GM18507 (cell line): ENCODE measurements at places on chromosomes 16 and 17.

GRCh38 chr16:642189-643049 is 791 bp downstream of the MCRIP2 start:
- DNase-seq: peak; percentile 45

DNA sequence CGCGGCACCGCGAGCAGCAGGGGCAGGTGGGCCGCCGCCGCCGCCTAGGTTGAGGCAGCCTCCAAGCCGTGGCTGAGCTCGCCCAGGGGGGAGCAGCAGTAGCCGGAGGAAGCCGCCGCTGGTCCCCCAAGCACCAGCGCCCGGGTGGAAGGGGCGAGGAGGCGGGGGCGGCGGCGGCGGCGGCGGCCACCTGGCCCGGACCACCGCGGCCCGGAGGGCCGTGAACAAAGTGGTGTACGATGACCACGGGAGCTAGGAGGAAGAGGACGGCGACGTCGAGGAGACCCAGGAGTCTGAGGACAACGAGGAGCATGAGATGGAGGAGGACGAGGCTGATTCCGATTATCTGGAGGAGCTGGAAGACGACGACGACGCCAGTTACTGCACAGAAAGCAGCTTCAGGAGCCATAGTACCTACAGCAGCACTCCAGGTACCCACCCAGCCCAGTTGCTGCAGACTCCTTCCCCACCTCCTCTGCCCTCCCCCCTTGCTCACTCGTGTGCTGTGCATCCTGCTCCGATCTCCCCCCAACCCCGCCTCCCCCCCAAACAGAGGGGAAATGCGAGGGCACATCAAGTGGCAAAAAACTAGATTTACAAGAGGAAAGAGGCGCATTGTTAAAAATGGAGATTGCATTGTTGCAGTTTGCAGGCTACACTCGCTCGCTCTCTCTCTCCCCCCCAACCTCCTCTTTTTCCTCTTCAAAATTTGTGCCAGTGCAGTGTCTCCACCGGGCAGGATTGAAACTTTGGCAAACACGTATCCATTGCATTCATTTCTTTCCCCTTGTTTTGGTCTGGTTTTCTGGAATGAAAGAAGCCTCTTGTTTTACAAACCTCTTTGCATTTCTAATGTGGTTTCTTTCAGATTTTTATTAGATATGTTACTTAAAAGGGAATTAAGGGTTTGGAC is 41.8 kb upstream of the AMZ2 start:
- DNase-seq: no peak

DNA sequence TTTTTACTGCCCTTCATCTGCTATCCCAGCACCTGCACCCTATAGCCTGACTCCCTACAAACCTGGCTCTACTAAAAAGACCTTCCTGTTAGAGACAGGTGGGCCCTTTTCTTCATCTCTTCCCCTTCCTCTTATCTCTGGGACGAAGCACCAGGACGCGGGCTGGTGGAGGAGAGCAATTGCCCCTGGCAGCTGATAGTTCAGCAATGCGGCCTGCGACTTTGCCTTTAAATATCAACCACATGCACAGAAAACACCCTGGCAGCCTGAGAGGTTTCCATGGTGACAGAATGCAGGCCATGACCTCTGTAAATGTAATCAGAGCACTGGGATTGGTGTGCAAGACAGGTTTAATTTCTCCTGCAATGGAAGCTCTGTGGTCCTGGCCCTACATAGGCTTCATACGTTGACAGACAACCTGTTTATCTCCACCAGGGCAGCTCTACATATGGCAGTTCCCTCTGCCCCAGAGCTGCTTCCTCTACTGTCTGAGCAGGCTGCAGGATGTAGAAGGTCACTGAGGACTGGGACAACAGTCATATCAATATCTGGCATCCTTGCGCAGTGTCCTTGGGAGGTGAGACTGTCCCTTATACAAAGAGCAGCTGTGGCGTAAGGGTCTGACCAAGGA is 10.0 kb upstream of the SKAP1 start:
- no peak for DNase-seq

GRCh38 chr16:88888461-88889387 is 22.3 kb upstream of the PABPN1L start:
- DNase-seq: no peak
